Colonic mucosa (tissue), 4 donors: ENCODE measurements at places on chromosomes 13 and 19.

DNA sequence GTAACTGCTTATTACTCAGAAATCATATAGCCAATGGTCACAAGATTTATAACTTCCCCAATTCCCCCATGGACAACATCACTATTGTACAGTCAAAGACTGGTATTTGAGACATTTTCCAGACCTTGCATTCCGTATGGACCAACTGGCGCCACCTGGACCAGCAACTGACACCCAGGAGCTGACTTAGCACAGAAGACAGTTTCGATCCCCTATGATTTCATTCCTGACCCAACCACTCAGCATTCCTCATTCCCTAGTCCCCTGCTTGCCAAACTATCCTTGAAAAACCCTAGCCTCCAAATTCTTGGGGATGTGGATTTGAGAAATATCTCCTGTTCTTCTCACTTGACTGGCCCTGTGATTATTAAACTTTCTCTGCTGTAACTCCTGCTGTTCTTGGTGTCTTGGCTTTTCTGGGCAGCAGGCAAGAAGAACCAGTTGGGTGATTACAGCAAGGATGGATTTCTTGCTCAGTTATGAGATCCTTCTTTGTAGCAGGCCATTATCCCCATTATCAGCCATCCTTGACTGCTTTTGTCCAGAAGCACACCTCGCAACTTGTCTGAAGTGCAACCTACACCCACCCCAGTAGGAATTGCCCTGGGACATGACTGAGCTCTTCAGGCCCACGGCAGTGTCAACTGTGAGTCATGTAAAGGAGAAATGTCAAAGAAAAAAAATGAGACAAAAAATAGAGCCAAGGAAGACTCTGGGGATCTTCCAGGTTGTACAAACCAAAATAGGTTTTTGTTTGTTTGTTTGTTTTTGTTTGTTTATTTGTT is 13.7 kb upstream of the MAP3K10 start:
- DNase-seq, result no peak

DNA sequence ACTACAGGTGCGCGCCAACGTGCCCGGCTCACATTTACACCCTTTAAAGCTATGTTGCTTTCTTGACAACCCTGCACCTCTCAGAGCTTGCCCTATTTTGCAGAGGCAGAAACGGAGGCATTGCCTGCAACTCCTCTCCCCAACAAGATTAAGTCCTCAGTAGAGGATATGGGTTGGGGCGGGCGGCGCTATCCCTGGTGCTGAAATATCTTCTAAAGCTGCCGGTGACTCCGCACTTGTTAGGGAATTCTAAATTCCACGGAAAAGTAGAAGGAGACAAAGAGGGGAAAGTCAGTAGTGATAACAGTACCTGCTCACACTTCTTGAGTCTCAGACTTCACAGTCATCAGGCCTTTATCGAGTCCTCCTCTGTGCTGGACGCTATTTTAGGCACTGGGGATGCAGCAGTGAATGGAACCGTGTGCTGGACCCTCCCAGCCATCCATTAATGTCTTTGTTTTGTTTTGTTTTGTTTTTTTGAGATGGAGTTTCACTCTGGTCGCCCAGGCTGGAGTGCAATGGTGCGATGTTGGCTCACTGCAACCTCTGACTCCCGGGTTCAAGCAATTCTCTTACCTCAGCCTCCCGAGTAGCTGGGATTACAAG is 18.0 kb downstream of the SLC5A5 start:
- no peak for DNase-seq

- DNase-seq, result no peak
These were observed 8.5 kb upstream of the ZNF616 start for GRCh38 chr19:52148256-52148655.

DNA sequence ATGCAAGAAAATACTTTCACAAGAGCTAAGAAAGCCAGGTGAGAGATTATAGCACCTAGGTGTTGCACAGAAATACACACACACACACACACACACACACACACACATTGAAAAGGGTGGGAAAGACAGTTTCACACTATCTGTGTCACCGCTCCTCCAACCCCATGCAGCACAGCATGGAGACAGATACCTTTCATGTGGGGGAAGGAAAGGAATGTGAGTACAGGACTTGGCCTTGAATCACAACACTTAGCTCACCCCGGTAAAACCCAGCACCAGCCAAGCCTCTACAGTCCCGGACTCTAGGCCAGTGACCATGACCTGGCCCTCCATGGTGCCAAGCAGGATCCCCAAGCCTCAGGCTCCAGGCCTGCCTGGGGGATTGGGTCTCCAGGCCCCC is 462.0 kb upstream of the SPRY2 start:
- DNase-seq, result no peak

GRCh38 chr13:45086484-45086883 is 33.8 kb upstream of the GTF2F2 start:
- DNase-seq, result no peak
